Dermis microvascular lymphatic vessel endothelial cell (primary cell): ENCODE measurements at places on chromosomes 7 and 10. TPM values are rescaled to one million over a fixed set of nuclear protein-coding genes. Genes with fewer than 3 reads are reported as not detected.

The HGF gene
- 0.25 and 0.77 TPM in 2 replicates for total RNA-seq

The LRIT1 gene
- not detected in 2 replicates for total RNA-seq

The TBX20 gene
- 0.13 TPM in 1 of 2 replicates, not detected in the other for total RNA-seq

The TMEM196 gene
- not detected in 2 replicates for total RNA-seq

DNA sequence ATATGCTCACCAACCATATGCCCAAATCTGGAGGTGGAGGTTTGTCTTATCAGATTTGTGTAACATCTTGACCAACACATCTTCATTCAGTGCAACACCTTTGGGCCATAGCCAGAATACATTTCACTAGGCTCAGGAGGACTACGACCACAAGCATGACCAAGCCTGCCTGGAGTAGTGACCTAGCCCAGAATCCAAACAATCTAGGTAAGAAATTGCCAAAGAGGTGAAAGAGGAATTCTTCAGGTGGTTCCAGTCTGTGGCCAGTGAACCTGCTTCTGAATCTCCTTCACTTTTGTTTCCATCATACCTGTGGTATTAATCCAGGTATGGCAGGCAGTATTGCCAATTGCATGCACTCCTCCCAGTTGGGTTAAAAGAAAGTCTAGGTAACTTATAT, 112.8 kb upstream of the RAB18 start:
- no peak for DNase-seq

- DNase-seq, result no peak
Measured at GRCh38 chr7:2202901-2203765, 29.6 kb downstream of the MAD1L1 start.

DNA sequence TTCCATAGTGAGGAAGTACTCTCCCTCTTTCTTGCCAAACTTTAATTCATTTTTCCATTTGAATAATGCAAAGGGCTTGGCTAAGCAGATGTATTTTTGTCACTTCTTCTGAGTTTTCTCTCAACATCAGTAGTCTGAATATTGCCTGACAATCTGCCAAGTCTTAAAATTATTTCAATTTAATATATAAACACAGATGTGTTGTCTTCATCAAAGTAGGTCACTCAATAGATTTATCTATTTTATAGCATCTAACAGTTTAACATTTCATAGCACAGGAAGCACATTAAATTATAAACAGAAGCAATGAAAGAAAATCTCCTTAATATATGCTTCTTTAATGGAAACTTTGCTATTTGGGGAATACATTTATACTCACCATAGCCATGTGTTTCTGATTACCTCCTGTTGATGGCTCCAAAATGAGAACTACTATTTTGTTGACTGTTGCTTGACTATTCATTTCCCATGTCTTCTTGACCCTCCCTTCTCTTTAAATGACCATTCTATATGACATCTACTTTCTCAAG, 4.5 kb downstream of the CPED1 start:
- DNase-seq, result no peak

GRCh38 chr10:20582041-20582440, 315.1 kb downstream of the NEBL start:
- DNase-seq, result no peak

DNA sequence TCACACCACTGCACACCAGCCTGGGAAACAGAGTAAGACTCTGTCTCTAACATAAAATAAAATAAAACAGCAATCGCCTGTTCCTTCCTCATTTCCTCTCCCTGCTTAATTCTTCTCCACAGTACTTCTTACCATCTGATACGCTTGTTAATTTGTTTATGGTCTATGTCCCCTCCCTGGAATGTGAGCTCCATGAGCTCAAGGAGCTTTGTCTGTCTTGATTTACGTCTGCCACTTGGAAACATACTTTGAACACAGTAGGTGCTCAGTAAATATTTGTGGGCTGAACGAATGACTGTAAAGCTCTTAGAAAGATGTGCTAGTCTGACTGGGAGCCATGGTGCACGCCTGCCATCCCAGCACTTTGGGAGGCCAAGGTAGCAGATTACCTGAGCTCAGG, 9.1 kb upstream of the STX1A start:
- no peak for DNase-seq

DNA sequence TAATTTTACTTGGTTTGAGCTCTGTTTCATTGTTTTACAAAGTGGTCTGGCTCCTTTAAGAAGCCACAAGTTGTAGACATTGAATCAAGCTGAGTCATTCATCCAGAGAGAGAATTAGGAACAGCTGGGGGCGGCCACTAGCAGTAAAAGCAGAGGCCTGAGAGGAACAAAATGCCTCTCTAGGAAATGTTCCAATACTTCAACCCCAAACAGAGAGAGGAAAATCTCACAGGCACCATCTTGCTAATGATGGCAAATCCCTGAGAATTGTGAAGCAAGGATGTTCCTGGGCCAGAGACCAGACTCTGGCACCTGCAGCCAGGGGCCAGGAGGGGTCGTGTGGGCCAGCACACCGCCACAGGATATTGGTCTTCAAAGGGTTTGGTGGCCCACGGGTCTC, 26.5 kb upstream of the TRIL start:
- peak; percentile 30 for DNase-seq
